ENCODE measurements at places on chromosomes 4 and X. TPM values are rescaled to one million over a fixed set of nuclear protein-coding genes. Genes with fewer than 3 reads are reported as not detected.

ERCC6L gene
- 4.8 TPM for polyA plus RNA-seq

HTRA3 gene
- 9.9 TPM for polyA plus RNA-seq

TRAM1L1 gene
- 20.8 TPM for polyA plus RNA-seq

DNA sequence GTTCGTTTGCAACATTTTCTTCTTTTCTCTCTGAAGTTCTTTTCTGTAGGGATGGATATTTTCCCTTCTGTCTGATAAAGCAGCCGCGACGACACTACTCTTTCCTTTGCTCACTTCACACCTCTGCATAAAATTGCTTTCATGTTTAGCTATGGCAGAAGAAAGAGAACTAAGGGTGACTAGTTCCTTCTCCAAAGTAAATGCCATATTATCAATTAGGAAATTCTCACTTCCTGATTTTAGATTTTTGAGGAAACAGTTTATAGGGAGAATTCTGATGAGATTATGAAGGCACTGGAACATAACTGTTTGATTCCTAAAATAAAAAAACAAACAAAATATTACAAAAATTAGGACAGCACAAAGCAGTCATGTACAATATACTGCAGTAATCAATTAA, 29.2 kb downstream of the FANCB start:
- no peak for DNase-seq

DNA sequence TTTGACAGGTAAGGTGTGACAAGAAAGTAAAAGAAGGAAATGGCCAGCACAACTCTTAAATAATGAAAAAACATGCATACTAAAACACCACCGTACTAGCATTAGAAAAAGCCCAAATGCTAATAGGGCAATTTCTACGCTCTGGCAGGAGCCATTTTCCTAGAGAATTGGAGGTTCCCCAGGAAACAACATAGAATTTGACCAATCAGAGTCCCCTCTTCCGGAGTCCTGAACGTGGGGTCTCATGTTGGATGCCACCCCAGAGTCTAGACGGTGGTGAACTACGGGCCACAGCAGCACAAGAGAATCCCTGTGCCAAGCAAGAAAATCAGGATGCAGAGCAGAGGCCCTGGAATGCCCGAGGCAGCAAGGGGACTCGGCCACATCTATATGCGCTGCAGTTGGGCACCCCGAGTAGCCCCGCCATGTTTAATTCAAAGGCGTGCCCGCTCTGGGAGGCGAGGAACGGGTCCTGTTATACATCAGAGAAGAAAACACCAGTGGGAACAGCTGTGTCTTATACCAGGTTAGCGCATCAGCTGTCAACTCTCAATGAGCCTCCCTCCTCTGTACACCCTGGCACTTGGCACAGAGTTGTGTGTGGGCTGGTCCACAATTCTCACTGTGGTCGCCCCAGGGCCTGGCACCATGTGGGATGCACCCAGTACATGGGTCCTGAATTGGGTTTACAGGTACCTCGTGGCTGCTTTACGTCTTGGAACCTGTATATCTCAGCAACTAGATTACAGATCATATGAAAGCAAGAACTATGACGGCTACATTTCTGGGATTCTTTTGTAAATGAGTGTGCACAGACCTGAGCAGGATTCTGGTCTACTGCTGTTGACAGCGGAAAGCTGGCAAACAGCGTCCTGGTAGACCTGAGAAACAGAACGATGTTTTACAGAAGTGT, 52.1 kb downstream of the SEL1L3 start:
- no peak for DNase-seq

GRCh38 chr4:117814277-117815246, 219.7 kb upstream of the NDST3 start:
- no peak for DNase-seq

DNA sequence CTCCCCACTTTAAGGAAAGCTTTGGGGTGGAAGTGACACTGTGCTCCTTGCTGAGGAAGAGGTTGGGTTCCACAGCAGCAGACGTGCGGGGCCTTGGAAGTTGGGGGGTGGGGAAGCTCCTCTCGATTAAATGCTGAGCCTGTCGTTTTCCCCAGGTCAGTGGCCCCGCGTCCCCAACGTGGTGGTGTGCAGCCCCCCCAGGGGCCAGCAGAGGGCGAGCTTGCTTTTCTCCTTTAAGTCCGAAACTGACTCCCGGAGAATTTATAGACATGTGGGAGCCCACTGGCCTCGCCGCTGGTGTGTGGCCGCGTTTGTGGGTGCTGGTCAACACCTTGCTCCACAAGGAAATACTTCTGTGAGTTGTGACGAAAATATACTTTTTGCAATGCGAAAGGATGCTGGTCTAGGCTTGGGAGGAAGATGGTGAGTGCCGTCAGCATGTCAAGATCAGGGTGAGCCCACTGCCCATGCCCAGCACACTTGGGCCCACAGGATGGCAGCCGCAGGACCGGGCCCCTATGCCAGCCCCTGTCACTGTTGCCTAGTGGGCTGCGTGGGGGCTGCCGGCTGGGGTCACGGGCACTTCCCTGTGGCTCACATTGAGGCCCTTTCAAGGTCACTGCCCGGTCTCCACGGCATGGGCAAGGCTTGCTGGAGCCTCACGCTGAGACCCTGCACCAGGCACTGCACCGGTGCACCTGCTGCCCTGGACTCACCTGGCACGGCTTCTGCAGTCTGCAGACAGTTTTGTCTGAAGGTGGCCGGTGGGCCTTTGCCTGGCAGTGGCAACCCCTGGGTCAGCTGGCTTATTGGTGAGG, 9.4 kb downstream of the UVSSA start:
- DNase-seq: peak; percentile 13

- no peak for DNase-seq
These were observed at the start of gene SASH3 for GRCh38 chrX:129779747-129780146. Gene SASH3 (plus strand): TSS chrX:129779949. CDS start chrX:129780098, 149 bp downstream.

DNA sequence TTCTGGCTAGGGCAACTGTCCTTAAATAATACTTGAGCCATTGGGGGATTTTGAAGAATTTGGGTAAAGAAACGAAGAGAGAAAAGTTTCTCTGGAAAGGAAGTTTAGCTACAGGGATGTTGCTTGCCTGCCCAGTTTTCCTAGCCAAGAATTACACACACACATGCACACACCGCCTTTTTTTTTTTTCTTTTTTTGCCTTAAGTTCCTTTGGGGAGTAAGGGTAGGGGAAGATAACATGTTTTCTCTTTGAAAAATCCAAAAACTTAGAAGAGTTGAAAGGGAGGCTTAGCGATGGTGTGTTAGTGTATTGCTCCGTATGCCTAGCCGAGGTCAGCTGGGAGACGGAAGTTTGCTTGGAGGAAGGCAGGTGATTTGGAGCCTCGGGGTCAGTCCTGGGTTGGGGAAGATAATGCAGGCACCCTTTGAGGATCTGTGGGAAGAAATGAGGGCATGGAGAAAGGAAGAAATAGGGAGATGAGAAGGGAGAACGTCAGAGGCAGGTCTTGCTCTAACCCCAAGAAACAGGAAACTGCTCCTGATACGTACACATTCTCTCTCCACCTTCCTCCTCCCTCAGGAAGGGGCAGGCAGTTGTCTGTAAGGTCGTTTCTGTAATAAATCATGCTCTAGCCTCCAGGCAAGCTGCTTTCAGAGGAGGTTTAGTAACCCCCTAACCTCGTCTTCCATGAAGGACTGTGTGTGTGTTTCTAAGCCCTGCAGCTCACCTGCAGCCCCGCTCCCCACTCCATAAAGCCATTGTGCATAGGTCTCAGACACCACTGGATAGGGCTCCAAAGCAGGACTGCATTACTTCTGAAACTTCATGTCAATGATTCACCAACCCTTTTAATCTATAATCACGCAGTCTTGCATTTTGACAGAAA, 10.5 kb downstream of the KLF3 start:
- no peak for DNase-seq

- no peak for DNase-seq
These were observed 841.6 kb downstream of the RAPGEF2 start for GRCh38 chr4:159944477-159944876.

DNA sequence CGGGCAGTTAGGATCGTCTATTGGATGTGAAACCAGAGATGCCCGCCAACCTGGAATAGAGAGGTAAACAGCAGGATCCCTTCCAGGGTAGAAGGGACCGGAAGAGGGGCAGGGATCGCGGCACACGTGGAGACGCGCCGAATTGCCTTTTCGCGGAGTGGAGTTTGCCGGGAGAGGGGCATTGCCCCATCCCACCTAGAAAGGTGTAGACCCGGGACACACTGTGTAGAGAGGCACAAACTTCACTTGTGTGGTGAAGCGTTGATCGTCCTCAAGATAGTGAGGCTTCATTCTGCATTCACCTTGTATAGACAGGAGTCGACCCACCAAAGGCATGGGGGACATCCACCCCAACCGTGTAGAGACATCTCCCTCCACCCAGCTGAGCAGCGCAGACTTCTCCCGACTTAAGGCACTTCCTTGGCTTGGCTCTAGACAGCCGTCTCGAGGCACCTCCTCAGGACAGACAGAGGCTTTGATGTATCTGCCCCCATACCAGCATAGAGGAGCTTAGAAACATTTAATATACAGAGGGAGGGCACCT, 410 bp downstream of the GNL3L start:
- DNase-seq: no peak
